ENCODE measurements at places on chromosomes 6 and 20. TPM values are rescaled to one million over a fixed set of nuclear protein-coding genes. Genes with fewer than 3 reads are reported as not detected.

CTAGE9 gene
- not detected for total RNA-seq

DEFB124 gene
- not detected for total RNA-seq

HELZ2 gene
- 28.5 TPM for total RNA-seq

CFAP206 gene
- not detected for total RNA-seq

TNXB gene
- total RNA-seq, result 5.8 TPM

NNAT gene
- not detected for total RNA-seq

MAVS gene
- total RNA-seq, result 22.2 TPM

SNX3 gene
- total RNA-seq, result 80.4 TPM

GABRR1 gene
- not detected for total RNA-seq

DEF6 gene
- 103 TPM for total RNA-seq

DDX27 gene
- total RNA-seq, result 43.5 TPM

HDGFL1 gene
- not detected for total RNA-seq

OR2B6 gene
- total RNA-seq, result not detected

RSPO3 gene
- not detected for total RNA-seq

ENPP1 gene
- 1.1 TPM for total RNA-seq

ADGRB3 gene
- not detected for total RNA-seq

RIPPLY2 gene
- total RNA-seq, result not detected

ELOVL2 gene
- total RNA-seq, result not detected

ASIP gene
- not detected for total RNA-seq

PRL gene
- total RNA-seq, result not detected

CDS2 gene
- total RNA-seq, result 47.4 TPM

PEX7 gene
- 6.4 TPM for total RNA-seq

VGLL2 gene
- not detected for total RNA-seq

ATG5 gene
- 29.2 TPM for total RNA-seq

ARMC2 gene
- 4.4 TPM for total RNA-seq

FERMT1 gene
- 0.33 TPM for total RNA-seq

SAPCD1 gene
- 11.3 TPM for total RNA-seq

TINAG gene
- total RNA-seq, result not detected

CLIC5 gene
- 8.5 TPM for total RNA-seq

BTBD3 gene
- 2.0 TPM for total RNA-seq

LY6G5C gene
- 1.8 TPM for total RNA-seq

SLC4A11 gene
- total RNA-seq, result 1.1 TPM

ERVFRD-1 gene
- total RNA-seq, result not detected

CST2 gene
- total RNA-seq, result not detected

ANGPT4 gene
- total RNA-seq, result not detected

ADAT2 gene
- total RNA-seq, result 27.0 TPM

THBD gene
- total RNA-seq, result not detected

GUCA1A gene
- not detected for total RNA-seq

ZKSCAN3 gene
- total RNA-seq, result 2.7 TPM

ULBP3 gene
- total RNA-seq, result not detected

MYCT1 gene
- total RNA-seq, result not detected

MYB gene
- 19.7 TPM for total RNA-seq

GMEB2 gene
- 14.0 TPM for total RNA-seq

DSN1 gene
- total RNA-seq, result 25.9 TPM

DYNLT2 gene
- total RNA-seq, result 2.0 TPM

ADAM33 gene
- not detected for total RNA-seq

RIPOR3 gene
- not detected for total RNA-seq

SMOC2 gene
- total RNA-seq, result not detected

TNF gene
- total RNA-seq, result 167 TPM

BHLHE23 gene
- not detected for total RNA-seq

PNLDC1 gene
- 0.31 TPM for total RNA-seq

SYNE1 gene
- 25.9 TPM for total RNA-seq

ZNF334 gene
- 1.1 TPM for total RNA-seq

SOX18 gene
- total RNA-seq, result not detected

SIRPD gene
- total RNA-seq, result not detected
